NCI-H524 treated with DMSO at 0.1 percent for 48 hours (cell line): ENCODE measurements at places on chromosomes 3 and 15.

GRCh38 chr15:89206908-89207331, 14.5 kb downstream of the RLBP1 start:
- no peak for DNase-seq

DNA sequence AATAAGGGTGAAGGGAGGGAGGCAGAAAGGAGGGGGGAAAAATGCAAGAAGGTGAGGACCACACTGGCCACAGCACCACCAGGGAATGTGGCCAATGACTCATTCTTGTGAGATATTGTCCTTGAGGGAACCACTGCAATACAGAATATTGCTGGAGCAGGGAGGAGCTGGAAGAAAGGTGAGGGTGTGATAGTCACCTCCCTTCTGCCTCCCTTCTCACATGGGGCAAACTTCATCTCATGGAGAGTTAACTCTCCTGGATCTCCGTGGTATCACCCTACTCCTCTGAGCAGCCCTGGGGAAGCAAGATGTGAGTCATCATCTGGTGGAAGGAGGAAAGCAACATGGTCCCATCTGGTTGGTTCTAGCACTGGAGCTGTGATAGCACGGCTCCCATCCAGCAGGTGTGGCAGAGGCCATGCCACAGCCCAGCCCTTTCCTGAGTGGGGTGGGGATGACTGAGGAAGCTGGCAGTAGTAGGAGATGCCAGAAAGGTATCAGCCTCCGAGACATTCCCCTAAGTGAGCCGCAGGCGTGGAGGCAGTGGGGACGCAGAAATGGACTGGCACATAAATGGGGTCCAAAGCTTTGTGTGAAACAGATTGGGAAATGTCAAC, 115.9 kb upstream of the LPP start:
- no peak for DNase-seq

DNA sequence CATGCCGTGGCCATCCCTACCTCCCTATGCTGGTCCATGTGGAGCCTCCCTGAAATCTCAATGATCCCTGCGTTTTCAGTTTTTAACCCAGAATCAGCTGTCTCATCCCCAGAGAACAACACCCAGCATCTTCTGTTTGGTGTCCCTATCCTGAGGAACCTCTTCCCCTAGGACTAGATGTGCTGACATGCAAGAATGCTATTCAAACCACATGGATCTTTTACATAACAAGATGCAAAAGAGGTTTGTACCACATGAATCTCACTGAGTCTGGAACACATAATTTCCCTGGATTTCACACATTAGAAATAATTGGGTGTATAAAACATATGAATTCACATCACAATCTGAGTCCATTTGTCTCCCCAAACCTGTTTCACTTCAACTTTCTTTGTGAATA, 174.6 kb upstream of the NECTIN3 start:
- no peak for DNase-seq

- DNase-seq = no peak
These were observed 30.0 kb upstream of the SLC6A1 start for GRCh38 chr3:10962481-10963036.

DNA sequence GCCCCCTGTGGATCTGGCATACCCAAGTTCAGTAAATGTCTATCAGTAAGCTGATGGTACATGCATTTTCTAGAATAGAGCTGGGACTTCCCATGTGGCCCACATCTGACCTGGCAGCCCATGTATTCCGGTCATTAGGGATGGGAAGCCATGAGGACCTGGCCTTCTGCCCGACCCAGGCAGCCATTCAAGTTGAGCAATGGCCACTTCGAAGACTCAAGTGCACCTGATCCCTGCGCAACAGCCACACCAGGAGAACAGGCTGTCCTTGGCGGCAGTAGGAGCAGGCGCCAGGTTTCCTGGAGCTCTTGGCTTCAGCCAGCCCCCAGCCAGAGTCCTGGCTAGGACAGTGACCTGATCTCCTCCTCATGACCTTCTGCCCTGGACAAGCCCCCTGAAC, 14.6 kb downstream of the HEMK1 start:
- DNase-seq = no peak
